ENCODE measurements at places on chromosomes 2 and 18.

GRCh38 chr2:42913280-42913878, 121.0 kb upstream of the HAAO start:
- DNase-seq = no peak

- DNase-seq = no peak
Observed at GRCh38 chr2:73821227-73821626, 7.5 kb upstream of the STAMBP start.

GRCh38 chr2:21452678-21453077, 328.9 kb downstream of the TDRD15 start:
- DNase-seq = no peak

GRCh38 chr18:59681521-59682004, 15.7 kb downstream of the CCBE1 start:
- DNase-seq = no peak

- DNase-seq = no peak
Observed at GRCh38 chr2:165953306-165953654, 296 bp downstream of the TTC21B start.

DNA sequence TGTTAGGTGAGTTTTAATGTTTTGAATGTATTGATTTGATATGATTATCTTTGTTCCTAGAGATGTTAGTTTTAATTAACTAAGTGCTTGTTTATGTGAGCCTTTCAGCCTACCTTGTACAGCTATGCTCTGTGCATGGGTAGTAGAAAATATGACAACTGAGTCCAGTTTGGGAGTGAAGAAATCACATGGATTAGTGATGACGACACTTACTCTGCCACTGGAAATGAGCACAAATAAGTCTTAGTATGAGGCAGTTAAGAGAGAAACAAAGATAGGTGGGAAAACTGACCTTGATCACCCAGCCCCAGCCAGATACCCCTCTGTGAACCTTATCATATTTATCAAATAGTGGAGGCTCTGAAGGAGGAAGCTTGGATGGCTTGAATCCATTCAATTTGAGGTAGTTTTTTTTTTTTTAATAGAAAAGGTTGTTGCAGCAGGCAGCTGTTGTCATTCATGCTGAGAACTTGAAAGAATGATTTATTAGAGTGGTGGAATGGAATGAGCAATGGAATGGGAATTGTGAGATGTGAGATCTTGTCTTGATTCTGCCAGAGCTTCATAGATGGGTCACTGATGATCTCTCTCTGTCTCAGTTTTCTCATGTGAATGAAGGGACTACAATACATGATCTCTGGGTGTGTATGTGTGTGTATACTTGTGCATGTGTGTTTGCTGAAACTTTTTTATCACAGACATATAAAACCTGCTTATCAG, 96.4 kb downstream of the MAP3K20 start:
- DNase-seq = no peak

GRCh38 chr2:219624565-219624964, 2.9 kb upstream of the SLC4A3 start:
- no peak for DNase-seq

DNA sequence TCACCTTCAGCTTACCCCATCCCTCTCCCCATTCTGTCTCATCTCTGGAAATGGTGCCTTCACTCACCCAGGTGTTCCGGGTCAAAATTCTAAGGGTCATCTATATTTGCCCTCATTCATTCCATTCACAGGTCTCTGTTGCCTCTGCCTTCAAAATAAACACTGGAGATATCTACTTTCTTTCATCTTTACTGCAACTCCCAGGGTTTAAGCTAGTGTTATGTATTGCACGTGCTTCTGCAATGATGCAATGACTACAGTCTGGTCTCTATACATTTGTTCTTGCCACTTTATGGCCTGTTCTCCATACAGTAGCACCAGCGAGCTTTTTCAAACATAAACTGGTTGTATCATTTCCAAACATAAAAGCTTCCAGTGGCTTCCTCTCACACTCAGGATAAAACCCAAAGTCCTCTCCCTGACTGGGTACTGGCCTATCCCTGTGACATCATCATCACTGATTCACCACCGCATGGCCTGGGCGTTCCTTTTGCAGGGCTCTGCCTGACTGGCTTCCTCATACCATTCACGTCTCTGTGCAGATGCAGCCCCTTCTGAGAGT, 14.3 kb downstream of the DSG2 start:
- DNase-seq = no peak

GRCh38 chr2:45578056-45578843, 32.8 kb downstream of the SRBD1 start:
- DNase-seq = no peak

DNA sequence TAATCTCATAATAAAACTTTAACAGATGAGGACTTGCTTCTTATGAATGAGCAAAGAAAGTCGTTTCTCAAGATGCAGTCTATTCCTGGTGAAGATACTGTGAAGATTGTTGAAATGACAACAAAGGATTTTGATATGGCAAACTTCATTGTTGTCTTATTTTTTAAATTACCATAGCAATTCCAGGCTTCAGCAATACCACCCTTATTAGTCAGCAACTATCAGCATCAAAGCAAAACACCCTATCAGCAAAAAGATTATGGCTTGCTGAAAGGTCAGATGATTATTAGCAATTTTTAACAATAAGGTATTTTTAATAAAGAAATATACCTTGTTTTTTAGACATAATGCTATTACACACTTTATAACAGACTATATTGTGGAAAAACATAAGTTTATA, 88.3 kb downstream of the COL5A2 start:
- no peak for DNase-seq

DNA sequence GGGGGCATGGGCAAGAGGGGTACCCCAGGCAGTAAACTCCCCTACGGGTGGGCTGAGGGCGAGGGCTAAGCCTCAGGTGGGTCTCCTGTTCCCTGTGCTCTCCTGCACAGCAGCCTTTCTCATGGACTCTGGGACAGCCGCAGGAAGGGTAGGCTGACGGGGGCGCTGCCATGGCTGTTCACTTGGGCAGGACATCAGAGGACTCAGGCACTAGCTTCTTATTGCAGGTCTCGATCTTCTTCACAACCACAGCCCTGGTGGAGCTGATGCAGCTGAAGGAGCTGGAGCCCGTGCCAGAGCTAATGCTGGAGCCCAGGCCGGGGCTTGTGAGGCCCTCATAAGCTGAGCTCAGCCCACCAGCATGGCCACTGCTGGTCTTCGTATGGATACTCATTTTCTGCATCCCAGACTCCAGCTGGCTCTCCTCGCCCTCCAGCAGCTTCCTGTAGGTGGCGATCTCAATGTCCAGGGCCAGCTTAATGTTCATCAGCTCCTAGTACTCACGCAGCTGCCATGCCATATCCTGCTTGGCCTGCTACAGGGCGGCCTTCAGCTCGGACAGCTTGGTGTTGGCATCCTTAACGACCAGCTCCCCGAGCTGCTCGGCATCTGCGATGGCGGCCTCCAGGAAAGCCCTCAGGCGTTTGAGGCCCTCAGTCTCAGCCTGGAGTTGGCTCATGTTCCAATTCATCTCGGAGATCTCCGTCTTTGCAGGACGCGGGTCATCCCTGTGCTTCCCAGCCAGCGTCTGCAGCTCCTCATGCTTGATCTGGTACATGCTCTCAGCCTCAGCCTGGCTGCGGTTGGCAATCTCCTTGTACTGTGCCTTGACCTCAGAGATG, 359.8 kb upstream of the SETBP1 start:
- no peak for DNase-seq

DNA sequence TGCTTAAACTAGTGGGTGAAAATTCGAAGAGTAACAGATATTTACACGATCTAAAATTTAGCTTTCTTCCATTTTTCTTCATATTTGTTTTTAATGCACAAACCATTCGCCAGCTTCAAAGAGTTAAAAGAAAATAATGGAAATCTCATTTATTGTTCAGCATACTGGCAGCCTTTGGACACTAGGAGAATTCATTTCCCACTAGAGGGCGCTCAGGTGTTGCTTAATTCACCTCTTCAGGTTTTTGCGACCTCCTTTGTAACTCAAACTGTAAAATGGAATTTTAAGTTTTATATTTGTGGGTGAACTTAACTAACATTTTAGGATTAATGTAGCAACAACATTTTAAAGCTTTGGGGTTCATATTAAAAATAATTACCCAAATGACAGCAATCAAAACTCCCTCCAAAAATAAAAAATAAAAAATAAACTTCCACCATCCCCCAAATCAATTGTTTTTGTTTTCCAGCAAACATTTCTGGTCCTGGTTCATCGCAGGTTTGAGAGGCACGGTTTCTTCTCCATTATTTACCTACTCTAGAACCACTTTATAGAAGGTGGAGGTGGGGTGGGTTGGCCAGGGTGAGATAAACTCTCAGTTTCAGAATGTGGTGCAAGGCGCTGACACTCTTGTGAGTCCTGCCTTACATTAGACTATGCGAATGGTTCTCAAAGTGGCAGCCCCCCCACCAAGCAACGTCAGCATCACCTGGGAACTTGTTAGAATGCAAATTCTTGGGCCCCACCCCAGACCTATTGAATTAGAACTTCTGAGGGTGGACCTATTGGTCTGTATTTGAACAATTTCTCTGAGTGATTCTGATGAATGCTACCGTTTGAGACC, 24.7 kb upstream of the PNPT1 start:
- peak; percentile 31 for DNase-seq

- DNase-seq = no peak
Observed at GRCh38 chr2:44918095-44918775, 23.3 kb upstream of the SIX3 start.

GRCh38 chr2:76202866-76203265, 492.2 kb upstream of the GCFC2 start:
- DNase-seq = no peak

DNA sequence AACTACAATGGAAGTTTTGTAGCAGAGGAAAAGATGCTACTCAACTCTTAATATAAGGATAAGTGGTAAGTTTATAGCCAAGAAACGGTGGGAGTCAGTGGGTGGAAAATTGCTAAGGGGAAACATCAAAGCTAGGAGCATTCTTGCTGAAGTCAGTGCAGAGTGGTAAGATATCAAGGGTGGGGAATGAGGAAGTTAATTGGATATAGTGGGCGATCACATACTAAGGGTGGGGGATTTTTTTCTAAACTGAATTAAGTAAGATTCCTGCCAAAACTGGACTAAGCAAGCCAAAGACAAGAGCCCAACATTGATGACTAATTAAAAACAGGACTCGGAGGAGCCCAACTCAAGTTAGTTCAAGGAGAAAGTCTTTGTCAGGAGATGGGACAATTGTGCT, 525.4 kb downstream of the CCDC85A start:
- no peak for DNase-seq

GRCh38 chr2:1420746-1421480, 7.7 kb downstream of the TPO start:
- DNase-seq = no peak

DNA sequence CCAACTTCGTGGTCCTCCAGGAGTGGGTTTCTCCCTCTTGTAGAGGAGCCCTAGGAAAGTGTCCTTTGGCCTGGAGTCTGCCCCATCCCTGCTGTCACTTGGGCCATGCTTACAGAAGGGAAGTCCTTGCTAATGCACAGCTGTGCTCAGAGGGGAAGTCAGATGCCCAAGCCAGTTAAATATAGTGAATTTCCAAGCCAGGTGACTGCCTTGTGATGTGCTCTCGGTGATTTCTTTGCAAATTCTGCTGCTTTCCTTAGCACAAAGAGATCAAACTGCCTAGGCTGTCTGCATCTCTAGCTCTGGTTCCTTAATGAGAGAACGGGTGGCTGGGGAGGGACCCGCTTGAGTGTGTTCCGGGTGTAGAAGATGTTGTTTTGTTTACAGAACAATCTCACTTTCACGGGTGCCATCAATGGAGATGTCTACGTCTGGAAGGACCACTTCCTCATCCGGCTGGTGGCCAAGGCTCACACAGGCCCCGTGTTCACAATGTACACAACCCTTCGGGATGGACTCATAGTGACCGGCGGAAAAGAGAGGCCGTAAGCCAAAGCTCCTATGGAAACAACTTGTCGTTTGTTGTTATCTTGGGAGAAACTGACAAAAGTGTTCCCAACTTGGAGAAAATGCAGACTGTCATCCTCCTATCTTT, 91.4 kb downstream of the RTN4 start:
- DNase-seq = no peak

DNA sequence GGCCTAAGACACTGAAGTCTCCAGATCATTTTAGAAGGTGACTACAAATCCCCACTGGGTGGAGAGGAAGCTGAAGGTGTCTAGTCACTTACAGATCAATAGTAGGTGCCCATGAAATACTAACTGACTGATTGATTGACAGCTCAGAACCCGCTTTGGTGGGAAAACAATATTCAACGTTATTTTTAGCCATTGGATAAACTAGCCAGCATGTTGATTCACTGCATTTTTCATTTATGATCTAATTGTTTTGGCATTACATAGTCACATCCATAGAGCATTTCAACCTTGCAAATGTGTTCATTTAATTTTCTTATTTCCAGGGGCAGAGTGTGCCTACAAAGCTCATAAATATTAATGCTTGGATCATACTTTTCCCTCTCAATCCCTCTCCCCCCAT, 162.3 kb downstream of the MREG start:
- no peak for DNase-seq
